ENCODE measurements at places on chromosomes 16 and 17. TPM values are rescaled to one million over a fixed set of nuclear protein-coding genes. Genes with fewer than 3 reads are reported as not detected.
A peak's percentile ranks its signal among the peaks of the same experiment; 100 is the strongest.

GRCh38 chr17:65756760-65757159 lies 195.3 kb upstream of the AXIN2 start:
- DNase-seq = no peak

The MYH2 gene
- not detected for total RNA-seq

The RGS9 gene
- 0.19 TPM for total RNA-seq

- DNase-seq = peak; percentile 31
These were observed 22.9 kb upstream of the ZFPM1 start for GRCh38 chr16:88430185-88430523.

The TBC1D3H gene
- not detected for total RNA-seq

DNA sequence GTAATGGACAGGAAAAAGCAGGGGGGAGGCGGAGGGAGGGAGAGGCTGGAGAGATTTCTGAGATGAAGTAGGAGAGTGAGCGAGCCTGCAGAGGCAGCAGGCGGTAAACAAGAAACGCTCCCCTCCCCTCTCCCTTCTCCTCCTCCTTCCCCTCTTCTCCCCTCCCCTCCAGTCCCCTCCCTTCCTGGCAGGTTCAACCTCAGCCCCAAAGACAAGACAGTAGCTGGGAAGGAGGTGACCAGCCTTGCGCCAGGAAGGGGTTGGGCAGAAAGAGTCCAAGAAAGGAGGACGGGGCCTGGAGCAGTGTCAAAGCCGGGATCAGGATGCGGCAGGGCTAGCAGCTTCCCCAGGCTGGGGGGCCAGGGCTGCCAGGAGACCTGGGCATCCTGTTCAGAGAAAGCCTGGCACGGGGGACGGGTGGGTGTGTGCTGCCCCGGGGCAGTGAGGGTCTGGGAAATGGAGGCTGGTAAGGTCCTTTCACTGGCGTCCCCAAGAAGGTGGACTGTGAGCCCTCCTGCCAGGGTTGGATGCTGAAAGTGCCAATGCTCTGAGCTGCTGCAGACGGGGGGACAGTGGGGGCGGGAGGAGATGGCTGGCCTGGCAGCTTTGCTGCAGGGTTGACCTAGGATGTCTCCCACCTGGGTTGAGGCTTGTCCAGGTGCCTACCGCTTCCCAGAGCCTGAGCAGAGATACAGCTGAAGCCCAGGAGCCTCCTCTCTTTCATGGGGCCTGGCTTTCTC lies 261.6 kb upstream of the TNRC6C start:
- no peak for DNase-seq

DNA sequence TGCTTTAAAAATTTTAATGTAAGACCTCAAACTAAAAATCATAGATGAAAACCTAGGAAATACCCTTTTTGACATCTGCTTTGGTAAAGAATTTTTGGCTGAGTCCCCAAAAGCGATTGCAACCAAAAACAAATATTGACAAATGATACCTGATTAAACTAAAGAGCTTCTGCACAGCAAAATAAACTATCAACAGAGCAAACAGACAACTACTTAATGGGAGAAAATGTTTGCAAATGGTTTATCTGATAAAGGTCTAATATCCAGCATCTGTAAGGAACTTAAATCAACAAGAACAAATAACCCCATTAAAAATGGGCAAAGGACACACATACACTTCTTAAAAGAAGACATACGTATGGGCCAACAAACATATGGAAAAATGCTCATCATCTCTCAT lies 242.5 kb downstream of the BCAS3 start:
- DNase-seq = no peak

Data from dermis blood vessel endothelial cell (primary cell).